T-helper 17 cell (primary cell): ENCODE measurements at places on chromosomes 5 and 9. TPM values are rescaled to one million over a fixed set of nuclear protein-coding genes. Genes with fewer than 3 reads are reported as not detected.

- no peak for DNase-seq
Observed at GRCh38 chr9:114633438-114634089, 22.5 kb downstream of the TMEM268 start.

DNA sequence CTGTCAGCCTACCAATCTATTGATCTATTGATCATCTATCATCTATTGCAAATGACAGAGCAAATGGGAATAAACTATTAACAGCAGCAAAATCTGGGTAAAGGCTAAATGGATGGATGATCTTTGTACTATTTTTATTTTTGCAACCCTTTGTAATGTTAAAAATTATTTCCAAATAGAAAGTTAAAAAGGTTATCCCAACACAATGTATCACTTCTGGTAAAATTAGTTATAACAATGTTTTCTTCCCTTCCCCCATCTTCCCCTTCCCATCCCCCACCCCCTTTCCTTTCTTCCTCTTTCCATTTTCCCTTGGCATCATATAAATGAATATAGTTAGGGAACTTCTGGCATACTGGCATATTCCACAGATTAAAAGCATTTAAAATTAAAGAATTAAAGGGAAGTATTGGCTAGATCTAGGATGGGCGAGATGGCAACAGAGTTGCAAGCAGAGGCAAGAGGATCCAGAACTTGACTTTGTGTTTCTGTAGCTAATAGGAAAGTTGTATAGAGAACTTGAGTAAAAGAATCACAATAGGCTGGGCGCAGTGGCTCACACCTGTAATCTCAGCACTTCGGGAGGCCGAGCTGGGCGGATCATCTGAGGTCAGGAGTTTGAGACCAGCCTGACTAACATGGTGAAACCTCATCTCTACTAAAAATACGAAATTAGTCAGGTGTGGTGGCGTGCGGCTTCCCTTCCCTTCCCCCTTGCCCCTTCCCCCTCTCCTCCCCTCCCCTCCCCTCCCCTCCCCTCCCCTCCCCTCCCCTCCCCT is 66.6 kb upstream of the TAF11L2 start:
- DNase-seq = no peak

DNA sequence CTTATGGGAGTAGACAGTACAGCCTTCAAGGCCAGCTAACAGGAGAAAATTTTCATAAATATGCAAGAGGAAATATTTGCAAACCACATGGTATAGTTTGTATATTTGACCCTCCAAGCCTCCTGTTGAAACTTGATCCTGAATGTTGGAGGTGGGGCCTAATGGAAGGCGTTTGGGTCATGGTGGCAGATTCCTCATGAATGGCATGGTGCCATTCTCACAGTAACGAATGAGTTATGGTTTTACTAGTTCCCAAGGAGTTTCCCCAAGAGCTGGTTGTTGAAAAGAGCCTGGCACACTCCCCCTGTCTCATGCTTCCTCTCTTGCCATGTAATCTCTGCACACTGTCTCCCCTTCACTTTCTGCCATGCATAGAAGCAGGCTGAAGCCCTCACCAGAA is 3.3 kb upstream of the PAIP1 start:
- DNase-seq = no peak

- DNase-seq = no peak
Observed at GRCh38 chr9:122954253-122954691, 13.5 kb downstream of the RABGAP1 start.

DNA sequence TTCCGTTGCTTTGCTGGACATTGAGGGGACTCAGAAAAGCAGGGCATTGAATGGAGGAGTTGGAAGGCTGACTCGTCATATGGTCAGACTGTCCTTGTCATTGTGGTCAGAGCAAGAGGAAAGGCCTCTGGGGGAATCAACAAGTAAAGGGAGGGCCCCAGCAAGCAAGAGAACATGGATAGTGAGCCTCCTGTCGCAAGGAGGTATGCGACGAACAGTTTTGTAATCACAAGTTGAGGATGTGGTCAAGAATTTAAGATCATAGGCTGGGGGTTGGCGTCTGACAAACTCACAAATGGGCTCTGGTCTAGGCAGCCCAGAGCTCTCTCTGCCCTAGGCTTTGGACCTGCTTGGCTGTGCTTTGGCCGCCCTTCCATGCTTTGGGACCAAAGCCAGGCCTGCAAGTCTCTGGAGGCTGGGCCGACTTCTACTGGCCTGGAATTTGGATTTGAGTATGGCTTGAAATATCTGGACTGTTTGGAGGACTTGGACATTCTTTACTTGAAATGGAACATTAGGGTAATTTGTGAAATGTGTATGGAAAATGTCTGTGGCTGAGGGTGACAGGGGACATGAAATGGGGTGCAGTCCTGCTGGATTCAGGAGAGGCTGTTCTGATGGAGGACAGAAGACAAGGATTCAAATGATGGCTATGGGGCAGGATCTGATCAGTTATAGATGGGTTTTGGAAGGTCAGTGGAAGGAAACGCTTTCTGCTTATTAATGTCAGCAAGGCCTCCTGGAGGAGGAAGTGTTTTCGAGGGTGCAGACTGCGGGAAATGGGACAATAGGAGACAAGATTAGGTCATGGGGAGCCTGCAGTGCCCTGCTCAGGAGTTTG is 19.2 kb upstream of the NDST1 start:
- DNase-seq = no peak

GRCh38 chr5:96463091-96463490 is 30.0 kb upstream of the PCSK1 start:
- no peak for DNase-seq

DNA sequence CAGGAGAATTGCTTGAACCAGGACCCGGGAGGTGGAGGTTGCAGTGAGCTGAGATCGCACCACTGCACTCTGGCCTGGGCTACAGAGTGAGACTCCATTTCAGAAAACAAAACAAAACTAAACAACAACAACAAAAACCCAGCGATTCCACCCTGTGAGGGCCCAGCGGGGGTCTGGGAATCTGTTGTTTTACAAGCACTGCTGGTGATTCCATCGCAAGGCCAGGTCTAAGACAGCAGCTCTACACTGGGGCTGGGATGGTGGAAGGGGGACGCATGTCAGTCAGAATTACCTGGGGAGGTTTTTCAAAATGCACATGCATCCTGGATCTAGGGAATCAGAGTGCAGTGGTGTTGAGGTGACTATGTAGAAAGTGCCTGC is 90.9 kb downstream of the ANKRD55 start:
- no peak for DNase-seq

Gene ADGRD2
- total RNA-seq = not detected

Gene KIF24
- total RNA-seq = 0.12 TPM

DNA sequence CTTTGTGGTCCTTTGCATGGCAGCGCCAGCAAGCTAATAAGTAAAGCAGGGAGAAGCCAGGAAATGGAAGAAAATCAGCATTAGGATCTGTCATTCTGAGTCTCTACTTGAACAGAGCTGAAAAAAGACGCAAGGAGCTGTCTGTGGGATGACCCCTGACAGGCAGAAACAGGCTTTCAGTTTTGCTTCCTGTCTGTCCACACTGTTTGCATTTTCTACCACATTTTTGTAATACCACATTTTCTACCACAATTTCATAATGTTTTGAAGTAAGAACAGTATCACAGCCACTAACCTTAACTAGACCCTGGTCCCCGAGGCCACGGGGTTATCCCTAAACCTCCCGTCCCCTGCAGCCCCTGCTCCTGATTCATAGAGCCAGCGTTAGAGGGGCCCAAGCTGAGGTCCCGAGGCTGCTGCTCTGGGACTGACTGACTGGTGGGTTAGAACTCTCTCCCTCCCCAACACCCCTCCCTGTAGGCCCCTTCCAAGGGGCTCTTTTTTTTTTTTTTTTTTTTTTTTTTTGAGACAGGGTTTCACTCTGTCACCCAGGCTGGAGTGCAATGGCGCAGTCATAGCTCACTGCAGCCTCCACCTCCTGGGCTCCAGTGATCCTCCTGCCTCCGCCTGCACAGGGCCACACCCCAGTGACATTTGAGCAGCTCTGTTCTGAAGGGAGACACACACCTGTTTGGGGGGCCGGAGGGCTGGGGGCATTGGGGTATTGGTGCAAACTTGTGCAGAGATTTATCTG is 4.0 kb upstream of the CLIC3 start:
- DNase-seq = no peak

Gene PTBP3
- total RNA-seq = 140 TPM

- no peak for DNase-seq
Observed at GRCh38 chr5:16701134-16702099, 84.6 kb upstream of the RETREG1 start.

GRCh38 chr5:170159101-170159698 is 53.5 kb downstream of the FOXI1 start:
- no peak for DNase-seq

Gene BARHL1
- not detected for total RNA-seq

DNA sequence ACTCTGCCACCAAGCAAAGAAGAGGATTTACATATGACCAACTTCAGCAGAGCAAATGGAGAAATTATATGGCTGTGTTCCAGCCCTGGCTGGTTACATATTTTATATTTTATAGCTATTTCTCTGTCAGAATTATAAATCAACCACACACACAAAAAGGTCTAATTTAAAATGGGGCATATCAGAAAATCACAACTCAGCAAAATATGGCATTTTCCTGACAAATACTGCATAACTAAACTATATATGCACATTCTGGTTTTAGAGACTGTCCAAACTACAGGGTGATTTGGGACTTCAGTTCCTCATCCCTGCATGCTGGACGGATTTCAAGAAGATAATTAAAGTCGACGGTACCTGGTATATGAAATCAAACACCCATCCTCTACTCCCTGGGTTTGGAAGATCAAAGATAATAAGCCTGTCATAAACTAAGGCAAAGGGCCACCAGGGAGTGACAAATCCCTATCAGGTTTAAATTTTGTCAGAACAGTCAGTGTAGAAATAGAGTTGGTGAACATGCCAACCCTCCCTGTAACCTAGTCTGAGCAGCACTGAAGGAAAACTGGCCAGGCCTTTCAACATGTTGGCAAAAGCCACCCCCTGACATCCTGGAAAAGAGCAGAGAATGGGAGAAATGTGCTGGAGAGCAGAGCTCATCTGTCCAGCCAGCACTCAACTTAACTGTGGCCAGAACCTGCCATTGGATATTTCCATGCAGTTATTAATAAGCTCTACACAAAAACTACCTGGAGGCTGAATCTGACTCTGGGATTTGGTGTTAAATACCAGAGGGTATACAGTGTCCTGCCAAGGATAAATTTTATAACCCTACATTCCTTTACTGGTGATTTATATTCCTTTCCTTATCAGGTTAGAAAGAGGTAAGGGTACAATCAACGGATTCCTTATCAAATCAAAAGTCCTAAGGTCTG is 235.7 kb downstream of the ENC1 start:
- DNase-seq = no peak

Gene SLC36A3
- not detected for total RNA-seq

DNA sequence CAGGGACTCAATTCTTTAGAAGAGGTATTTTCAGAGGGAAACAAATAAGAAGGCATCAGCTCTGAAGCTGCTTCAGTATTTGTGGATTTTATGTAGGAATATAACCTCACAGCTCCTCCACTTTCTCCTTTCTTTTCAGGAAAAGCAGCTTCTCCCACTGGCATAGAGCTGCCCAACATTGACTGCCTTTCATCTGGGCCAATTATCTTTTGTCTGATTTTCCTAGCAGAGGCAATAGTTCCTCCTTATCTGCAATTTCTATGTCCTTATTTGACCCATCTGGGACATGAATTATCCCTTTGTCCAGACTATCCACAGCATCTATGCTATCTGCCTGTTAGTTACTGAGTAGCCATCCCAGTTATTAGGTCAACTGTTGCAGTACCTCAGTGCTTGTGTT is 1671.2 kb upstream of the ACO1 start:
- no peak for DNase-seq

Gene PCDHGA7
- total RNA-seq = 0.25 TPM

DNA sequence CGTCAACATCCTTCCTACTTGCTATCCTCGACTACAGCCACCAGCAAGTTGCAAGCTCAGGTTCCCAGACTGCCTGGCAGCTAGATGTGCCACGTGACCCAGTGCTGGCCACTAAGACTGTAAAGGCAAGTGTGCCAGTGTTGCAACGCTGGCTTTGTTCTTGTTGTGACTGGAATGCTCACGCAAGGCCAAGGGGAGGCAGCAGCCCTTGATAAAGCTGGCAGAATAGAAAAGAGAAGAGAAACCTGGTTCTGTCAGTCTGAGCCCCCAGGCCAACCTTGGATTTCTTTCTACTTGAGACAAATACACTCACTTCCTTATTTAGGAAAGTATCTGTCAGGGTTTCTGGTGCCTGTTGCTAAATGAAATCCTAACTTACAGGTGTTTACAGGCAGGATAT is 113.0 kb downstream of the KLHL3 start:
- no peak for DNase-seq

Gene TRIM36
- 0.40 TPM for total RNA-seq

- no peak for DNase-seq
Observed at GRCh38 chr5:53180991-53181390, 71.4 kb upstream of the MOCS2 start.

Gene MARCHF6
- 198 TPM for total RNA-seq

DNA sequence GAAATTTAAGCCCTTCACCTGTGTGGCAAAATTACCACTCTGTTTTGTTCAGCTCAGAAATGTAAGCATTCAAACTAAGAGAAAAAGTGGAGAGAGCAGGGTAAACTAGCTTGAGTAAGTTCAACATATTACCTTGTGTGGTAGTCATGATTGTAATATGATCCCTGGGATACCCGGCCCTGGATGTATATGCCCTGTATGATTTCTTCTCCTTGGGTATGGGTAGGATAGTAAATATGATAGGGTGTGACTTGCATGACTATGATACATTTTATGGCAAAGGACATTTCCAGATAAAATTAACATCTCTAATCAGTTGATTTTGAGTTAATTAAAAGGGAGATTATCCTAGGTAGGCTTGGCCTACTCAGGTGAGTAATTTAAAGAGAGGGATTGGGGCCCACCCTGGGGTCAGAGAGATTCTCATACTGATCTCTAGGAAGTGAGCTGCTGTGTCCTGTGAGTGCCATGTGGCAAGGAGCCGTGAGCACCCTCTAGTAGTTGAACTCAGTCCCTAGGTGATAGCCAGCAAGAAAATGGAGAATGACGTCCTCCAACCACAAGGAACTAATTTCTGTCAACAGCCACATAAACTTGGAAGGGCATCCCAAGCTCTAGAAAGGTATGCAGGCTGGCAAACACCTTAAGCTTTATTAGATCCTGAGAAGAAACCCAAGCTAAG is 62.2 kb upstream of the ANXA1 start:
- no peak for DNase-seq
